ENCODE measurements at places on chromosomes 5 and 9.

- no peak for DNase-seq
Measured at GRCh38 chr9:88494983-88495721, 39.8 kb upstream of the NXNL2 start.

- DNase-seq: no peak
Measured at GRCh38 chr5:154145268-154145667, 45.3 kb upstream of the GALNT10 start.

DNA sequence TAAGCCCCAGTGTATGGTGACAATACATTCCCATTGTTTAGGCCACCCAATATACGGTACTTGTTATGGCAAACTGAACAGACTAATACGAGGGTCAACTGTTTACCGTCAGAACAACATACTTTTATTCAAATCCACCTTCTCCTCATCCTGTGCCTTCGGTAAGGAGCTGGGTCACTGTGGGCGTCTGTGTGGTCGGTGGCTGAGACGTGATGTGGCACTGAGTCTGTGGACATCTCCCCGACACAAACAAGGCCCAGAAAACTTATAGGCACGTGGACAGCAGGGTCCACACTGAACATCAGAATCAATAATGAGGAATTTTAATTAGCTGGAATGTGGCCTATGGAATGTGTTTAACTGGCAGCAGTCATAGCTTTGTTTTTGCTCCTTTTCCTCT, 154.3 kb upstream of the IRX2 start:
- no peak for DNase-seq

GRCh38 chr5:103465891-103466290, 96.7 kb downstream of the NUDT12 start:
- DNase-seq: no peak

- DNase-seq: no peak
Measured at GRCh38 chr5:19169426-19169825, 818.6 kb downstream of the CDH18 start.

DNA sequence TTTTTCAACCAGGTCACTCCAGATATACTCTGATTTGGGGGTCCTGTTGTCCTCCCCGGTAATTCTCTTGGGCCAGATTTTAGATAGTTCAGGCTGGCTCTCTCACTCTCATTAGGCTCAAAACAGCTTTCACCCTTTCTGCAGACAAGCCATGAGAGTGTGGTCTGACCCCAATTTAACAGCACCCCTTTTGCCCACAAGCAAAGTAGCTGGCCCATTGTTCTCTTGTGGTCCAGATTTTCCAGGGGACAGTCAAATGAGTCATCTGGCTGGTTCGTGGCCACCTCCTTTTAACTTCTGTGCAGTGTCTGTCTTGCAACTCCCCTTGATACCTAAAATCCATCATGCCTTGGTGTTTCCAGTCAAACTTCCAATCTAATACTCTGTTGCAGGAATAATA, 16.5 kb downstream of the BHMT2 start:
- no peak for DNase-seq

DNA sequence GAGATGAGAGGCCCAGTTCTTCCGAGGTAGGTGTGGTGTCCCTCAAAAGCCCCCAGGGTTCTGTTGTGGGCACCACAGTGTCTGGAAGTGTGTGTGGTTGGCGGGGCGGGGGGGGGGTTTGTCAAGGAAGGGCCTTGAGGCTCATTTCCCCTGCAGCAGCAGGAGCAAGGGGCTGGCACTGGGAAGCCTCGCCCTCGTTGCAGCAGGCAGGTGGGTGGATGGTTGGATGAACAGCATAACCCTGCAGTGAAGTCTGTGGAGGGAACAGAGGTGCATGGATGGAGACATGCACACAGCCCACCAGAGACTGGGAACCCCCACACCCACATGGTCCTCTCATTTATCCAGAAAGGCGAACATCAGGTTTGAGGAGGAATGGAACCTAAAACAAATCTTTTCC, 2.0 kb upstream of the SPATA31E1 start:
- no peak for DNase-seq

DNA sequence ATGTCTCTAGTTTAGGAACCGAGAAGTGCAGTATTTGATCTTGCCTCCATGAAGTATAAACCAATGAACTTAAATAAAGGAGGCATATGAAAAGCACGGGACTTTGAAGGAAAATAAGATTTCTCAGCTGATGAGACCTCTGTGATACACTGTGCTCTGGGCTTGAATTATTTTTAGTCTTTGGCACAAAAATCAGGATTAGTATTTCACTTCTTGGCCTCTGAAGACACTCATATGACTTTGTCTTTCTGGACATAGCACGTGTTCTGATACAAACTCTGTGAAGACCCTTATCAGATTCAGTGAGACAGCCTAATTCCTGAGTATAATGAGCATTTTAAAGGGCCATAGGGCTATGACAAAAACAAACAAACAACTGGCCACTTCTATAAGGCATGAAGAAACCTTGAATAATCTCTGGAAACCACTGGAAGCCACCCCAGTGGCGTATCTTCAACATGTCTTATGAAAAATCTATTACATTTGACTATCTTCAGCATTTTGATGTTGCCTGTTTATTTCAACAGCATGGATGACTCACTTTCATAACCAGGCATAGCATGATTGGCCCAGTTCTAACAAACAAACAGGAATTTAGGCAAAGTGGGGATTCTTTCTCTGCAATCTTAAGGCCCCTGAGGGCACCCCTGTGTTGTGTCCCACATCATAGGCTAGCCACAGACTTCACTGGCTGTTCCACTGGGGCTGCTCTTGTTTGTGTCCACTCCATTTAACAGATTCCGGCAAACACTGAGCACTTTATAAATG, 90.3 kb upstream of the ZNF462 start:
- DNase-seq: no peak

- DNase-seq: no peak
Measured at GRCh38 chr9:89317282-89317681, 1.0 kb upstream of the SECISBP2 start.

DNA sequence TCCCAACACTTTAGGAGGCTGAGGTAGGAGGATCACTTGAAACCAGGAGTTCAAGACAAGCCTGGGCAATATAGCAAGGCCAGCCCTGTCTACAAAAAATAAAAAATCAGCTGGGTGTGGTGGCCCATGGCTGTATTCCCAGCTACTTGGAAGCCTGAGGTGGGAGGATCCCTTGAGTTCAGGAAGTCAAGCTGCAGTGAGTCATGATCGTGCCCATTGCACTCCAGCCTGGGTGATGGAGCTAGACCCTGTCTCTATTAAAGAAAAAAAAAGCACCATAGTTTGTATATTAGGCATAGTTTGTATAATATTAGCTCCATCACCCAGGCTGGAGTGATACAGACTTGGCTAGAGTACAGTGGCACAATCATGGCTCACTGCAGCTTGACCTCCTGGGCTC, 9.6 kb upstream of the NME5 start:
- no peak for DNase-seq

DNA sequence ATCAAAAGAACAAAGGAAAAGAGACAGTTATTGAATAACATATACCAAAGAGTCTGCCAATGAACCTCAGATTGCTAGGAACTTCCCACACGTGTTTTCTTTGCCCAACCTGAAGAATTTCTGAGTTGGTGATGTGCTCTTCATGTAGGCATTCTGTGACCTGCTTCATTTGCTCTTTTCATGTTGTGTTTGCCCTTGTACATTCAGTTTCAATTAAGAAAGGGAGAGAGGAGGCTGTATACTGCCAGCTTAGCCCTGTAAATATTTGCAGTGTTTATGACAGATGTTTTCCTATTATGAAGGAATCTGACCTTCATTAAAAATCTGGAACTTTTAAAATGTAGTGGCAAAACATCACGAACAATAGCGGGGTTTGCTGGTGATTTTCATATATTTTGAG, 168.5 kb downstream of the GAS1 start:
- DNase-seq: no peak

DNA sequence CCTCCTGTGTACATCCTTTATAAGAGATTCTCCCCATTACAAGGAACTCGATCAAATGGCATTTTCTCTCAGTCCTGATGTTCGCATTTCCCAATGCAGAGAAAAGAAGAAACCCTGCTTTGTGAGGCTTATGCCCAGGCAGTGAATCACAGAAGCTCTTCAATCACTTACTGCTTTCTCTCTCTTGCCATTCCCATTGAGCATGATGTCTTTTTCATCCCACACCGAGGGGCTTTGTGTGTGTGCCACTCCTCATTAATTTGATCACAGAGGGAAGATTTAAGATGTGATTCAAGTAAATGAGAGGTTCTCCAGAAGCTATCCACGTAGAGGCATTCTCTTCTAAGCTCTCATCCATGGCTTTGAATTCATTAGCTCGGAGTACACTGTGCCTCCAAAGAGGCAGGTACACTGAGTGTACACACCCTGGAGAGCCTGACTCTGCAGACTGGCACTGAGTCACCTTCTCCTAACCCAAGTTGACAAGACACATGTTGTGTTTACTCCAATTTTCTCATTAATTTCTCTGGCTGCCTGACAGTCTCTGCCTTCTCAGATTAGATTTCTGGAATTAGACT, 45.4 kb downstream of the MFAP3 start:
- no peak for DNase-seq

DNA sequence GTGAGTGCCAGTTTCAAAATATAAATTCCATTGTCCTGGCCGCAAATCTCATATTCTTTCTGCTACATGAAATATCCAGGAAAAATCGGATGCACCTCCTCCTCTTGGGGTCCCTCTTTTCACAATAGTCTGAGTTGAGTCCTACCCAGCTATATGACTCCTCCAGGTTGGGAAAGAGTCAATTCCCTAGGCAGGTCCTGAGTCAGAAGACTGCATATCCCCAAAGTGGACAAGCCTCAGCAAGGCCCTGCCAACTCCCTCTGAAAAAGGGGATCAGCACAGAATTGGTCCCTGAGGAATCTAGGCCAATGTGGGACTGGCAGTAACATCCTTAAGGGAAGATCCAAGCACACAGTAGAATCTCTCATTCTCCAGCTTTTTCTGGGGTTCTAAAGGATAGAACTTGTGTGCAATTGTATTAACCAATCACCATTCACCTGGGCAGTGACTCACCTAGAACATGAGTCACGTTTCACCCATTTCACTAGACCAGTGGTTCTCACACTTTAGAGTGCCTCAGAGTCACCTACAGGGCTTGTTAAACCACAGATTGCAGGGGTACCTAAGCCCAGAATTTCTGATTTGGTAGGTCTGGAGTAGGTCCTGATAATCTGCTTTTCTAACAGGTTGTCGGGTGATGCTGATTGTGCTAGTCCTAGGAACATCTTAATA, 44.7 kb upstream of the TMEM215 start:
- DNase-seq: no peak

- DNase-seq: no peak
Measured at GRCh38 chr9:117835798-117836197, 131.6 kb downstream of the TLR4 start.

DNA sequence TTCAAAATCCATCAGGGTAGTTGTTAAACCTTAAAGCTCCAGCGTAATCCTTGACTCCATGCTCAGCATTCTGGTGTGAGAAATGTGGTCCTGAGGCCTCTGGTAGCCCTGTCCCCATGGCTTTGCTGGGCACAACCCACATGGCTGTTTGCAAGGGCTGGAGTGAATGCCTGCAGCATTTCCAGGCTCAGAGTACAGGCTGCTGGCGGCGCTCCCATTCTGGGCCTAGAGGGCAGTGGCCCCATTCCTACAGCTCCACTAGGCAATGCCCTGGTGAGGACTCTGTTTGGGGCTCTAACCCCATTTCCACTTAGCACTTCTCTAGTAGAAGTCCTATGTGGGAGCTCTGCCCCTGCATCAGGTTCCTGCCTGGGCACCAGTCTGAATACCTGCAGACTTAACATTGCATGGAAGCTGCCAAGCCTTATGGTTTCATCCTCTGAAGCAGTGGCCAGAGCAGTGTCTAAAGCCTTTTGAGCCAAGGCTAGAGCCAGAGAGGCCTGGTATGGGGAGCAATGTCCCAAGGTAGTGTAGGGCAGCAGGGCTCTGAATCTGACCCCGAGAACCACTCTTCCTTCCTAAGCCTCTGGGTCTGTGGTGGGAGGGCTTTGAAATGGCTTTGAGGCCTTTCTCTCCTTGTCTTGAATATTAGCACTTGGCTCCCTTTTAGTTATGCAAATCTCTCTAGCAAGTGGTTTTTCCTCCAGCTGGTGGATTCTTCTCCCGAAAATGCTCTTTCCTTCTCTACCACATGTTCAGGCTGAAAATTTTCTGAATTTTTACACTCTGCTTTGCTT, 5.8 kb upstream of the ALDH1A1 start:
- no peak for DNase-seq

GRCh38 chr5:108822211-108822947, 74.7 kb downstream of the FER start:
- DNase-seq: no peak

DNA sequence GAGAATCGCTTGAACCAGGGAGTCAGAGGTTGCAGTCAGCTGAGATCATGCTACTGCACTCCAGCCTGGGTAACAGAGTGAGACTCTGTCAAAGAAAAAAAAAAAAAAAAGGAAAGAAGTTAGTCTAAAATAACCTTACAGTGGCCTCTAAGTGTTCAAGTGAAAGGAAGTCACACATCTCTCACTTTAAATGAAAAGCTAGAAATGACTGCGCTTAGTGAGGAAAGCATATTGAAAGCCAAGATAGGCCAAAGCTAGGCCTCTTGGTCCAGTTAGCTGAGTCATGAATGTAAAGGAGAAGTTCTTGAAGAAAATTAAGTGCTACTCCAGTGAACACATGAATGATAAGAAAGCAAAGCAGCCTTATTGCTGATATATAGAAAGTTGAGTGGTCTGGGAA, 38.1 kb downstream of the ITGA1 start:
- DNase-seq: no peak

GRCh38 chr5:175897285-175897684, 25.9 kb downstream of the CPLX2 start:
- no peak for DNase-seq

DNA sequence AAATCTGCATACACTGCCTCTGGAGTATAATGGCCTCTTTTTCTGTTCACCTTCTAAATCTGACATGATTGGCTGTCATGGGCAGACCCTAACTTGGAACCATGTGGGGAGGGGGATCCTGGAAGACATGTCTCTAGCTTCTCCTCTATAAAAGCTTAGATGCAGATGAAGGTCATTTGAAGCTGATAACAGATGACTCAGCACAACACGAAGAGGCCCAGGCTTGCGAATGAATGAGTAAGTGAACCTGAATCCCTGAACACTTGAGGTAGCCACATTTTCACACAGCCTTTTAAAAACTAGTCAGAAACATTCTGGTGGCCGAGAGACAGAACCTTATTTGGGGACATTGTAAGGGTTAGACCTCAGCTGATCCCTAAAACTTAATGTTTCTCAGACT, 282.6 kb downstream of the ELAVL2 start:
- DNase-seq: no peak

GRCh38 chr9:98124637-98125426, 5.8 kb upstream of the TRIM14 start:
- DNase-seq: no peak

DNA sequence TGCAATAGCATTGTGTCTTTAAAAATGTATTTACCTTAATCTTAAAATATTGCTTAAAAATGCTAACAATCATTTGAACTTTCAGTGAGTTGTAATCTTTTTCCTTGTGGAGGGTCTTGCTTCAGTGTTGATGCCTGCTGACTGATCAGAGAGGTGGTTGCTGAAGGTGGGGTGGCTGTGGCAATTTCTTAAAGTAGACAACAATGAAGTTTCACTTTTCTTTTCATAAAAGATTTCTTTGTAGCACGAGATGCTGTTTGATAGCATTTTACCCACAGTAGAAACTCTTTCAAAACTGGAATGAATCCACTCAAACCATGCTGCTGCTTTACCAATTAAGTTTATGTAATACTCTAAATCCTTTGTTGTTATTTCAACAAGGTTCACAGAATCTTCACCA, 50.8 kb downstream of the NR3C1 start:
- no peak for DNase-seq

- DNase-seq: no peak
Measured at GRCh38 chr9:129886226-129887174, 51.2 kb downstream of the USP20 start.

GRCh38 chr9:112332977-112333638, at the start of gene PTBP3:
PTBP3 (minus strand) TSS chr9:112333619; CDS start chr9:112297865, 35,754 bp downstream.
- peak; percentile 82 for DNase-seq

Measured in GM13976 (cell line).